BJ (cell line): ENCODE measurements at places on chromosomes 3 and 15. TPM values are rescaled to one million over a fixed set of nuclear protein-coding genes. Genes with fewer than 3 reads are reported as not detected.

GRCh38 chr15:95839367-95839782, 491.1 kb upstream of the NR2F2 start:
- no peak for DNase-seq

GRCh38 chr3:179330438-179330837, 7.6 kb downstream of the ZNF639 start:
- DNase-seq: no peak

DNA sequence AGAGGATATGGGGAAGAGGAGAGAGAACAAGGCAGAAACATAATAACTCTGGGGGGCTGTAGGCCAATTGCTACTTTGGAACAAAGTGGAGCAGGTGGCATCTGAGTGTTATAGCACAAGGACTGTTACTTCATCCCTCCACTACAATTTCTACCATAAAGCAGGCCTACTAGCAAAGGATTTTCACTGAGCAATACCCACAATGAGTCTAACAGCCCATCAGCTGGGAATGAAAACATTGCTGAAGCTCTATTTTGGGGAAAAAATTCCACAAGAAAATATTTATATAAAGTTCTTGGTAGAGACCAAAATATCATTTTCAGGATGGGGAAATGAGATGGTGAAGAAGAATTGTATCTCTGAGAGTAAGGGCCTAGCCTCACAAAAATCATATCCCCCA, 3.6 kb upstream of the SHC4 start:
- no peak for DNase-seq

GRCh38 chr3:133783762-133784161, 21.9 kb upstream of the SRPRB start:
- DNase-seq: no peak

GRCh38 chr3:119639494-119640350, 20.7 kb downstream of the POPDC2 start:
- DNase-seq: no peak

DNA sequence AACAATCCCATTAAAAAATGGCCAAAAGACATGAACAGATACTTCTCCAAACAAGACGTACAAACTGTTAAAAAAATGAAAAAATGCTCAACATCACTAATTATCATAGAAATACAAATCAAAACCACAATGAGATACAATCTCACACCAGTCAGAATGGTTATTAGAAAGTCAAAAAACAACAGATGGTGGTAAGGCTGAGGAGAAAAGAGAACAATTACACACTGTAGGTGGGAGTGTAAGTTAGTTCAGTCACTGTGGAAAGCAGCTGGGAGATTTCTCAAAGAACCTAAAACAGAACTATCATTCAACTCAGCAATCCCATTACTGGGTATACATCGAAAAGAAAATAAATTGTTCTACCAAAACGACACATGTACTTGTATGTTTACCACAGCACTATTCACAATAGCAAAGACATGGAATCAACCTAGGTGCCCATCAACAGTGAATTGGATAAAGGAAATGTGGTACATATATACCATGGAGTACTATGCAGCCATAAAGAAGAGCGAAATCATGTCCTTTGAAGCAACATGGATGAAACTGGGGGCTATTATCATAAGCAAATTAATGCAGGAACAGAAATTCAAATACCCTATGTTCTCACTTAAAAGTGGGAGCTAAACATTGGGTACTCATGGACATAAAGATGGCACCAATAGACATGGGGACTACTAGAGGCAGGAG, 51.5 kb downstream of the MYO1E start:
- DNase-seq: no peak

- DNase-seq: no peak
These were observed 330.3 kb downstream of the CLSTN2 start for GRCh38 chr3:140265302-140265701.

DNA sequence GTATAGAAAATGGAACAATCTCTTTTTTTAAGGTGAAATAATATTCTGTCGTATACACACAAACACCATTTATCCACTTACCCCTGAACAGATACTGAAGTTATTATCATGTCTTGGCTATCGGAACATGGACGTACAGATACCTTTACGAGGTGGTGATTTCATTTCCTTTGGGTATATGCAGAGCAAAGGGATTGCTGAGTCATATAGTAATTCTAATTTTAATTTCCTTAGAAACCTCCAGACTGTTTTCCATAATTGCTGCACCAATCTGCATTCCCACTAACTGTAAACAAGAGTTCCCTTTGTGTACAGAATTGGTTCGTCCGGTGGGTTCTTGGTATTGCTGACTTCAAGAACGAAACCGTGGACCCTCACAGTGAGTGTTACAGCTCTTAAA, 179.4 kb downstream of the SHOX2 start:
- no peak for DNase-seq

DNA sequence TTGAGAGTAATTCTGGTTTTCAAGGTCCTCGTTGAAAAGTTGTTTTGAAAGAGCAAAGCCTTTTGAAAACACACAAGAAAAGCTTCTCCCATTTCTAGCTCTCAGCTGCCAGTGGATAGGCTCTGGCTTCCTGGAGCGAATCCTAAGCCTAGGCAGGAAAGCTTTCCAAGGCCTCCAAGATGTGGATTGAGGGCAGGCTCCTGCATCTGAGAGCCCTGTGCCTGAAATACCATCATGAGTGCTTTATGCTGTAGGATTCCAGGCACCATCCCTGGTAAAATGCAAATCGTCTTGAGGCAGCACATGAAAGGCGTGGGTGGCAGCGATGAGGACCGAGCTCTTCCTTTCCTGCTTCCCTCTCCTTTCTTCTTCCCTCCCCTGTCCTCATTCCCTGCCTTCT, 60.7 kb upstream of the CORO2B start:
- DNase-seq: no peak

- no peak for DNase-seq
These were observed 261.3 kb downstream of the RPLP1 start for GRCh38 chr15:69713726-69714559.

GRCh38 chr15:83094583-83094982, 12.9 kb upstream of the TM6SF1 start:
- DNase-seq: no peak

DNA sequence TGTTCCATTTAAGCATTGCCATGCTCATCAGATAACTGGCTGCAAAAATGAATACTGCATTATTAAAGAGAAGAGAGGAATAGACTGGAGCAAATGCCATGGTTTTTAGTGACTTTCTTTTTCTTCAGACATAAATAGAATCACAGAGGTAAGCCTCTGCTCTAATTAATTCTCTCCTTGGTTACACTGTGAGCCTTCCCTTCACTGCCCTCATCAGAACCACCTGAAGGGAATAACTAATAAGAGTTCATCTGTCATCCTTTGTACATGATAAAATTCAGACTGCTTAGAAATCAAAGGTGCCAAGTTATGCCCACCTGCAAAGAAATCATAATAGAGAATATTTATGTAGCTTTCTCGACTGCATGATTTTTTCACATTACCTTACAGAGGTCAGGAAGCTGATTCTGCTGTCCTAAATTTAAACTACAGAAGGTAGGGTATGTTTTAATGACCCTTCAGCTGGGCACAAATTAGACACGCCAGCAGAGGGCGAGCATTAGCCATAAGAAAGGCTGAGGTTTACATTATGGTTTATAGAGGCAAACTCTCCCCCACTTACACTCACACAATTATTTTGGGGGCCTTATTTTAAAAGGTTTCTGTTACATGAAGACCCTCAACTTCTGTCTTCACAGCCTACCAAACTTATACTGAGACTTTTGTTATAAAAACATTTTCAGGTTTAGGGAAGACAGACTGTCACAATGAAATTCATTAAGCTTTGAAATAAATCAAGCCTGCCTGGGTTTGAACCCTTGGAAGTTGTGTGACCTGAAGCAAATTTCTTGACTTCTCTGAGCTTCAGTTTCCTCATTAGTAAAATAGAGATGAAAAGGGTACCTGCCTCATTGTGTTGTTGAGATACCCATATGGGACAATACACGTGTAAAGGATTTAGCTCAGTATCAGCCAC, 15.3 kb upstream of the UNC13C start:
- no peak for DNase-seq

- no peak for DNase-seq
These were observed 28.7 kb downstream of the TAMM41 start for GRCh38 chr3:11818033-11818432.

GRCh38 chr15:59632714-59633113, 21.1 kb downstream of the GCNT3 start:
- DNase-seq: no peak

DNA sequence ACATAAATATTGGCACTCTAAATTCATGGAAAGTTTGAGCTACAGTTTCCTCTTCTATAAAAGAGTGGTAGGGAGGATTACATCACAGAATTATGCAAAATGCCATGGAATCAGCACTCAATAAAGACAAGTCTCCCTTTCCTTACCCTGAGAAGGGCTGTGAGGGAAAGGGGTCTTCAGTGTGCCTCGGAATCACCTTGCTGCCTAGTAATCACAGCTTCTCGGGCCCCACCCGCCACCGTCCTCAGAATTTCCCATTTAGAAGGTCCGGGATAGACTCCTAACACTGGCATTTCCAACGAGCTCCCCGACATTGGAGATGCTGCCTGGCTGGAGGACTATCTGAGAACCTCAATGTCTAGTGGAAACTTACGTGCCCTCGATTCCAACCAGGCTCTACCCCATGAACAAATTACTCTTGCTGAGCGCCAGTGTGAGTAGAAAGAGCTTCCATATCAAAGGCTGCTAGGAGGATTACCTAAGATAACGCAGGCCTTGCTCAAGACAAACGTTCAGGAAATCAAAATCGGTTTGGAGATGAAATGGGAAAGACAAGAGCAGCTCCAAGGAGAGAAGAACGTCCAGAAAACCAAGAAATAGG, 92.1 kb upstream of the CHD2 start:
- DNase-seq: no peak

The TEX9 gene
- polyA plus RNA-seq: 0.72 and 1.4 TPM in 2 replicates

The CLDN18 gene
- polyA plus RNA-seq: not detected in 2 replicates

The CPLX3 gene
- polyA plus RNA-seq: not detected in 2 replicates

The TMEM108 gene
- polyA plus RNA-seq: 0.06 TPM in 1 of 2 replicates, not detected in the other

The IQCH gene
- 0.82 and 1.5 TPM in 2 replicates for polyA plus RNA-seq

The FILIP1L gene
- 31.2 and 42.9 TPM in 2 replicates for polyA plus RNA-seq

The GP9 gene
- not detected in 2 replicates for polyA plus RNA-seq

The NGLY1 gene
- 8.2 and 15.0 TPM in 2 replicates for polyA plus RNA-seq
